Chondrocyte (in vitro differentiated cells): ENCODE measurements at places on chromosomes 16 and 17. TPM values are rescaled to one million over a fixed set of nuclear protein-coding genes. Genes with fewer than 3 reads are reported as not detected.

The KRT9 gene
- not detected in 3 replicates for total RNA-seq

DNA sequence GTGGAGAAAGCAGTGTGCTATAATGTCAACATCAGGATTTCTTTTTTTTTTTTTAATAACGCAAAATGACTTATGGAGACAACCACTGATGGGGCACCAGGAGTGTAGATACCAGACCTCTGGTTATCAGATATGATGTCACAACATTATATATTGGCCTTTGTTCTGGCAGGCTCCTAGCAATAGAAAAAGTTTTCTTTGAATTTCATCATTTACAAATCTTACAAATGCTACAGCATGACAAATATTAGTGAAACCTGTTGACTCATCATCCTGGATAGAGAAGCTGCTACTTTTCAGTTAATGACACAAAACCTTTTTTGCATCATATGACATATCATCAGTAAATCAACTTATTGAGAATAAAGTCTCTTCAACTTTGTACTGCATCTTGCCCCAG is 6.1 kb downstream of the THUMPD1 start:
- no peak for DNase-seq

DNA sequence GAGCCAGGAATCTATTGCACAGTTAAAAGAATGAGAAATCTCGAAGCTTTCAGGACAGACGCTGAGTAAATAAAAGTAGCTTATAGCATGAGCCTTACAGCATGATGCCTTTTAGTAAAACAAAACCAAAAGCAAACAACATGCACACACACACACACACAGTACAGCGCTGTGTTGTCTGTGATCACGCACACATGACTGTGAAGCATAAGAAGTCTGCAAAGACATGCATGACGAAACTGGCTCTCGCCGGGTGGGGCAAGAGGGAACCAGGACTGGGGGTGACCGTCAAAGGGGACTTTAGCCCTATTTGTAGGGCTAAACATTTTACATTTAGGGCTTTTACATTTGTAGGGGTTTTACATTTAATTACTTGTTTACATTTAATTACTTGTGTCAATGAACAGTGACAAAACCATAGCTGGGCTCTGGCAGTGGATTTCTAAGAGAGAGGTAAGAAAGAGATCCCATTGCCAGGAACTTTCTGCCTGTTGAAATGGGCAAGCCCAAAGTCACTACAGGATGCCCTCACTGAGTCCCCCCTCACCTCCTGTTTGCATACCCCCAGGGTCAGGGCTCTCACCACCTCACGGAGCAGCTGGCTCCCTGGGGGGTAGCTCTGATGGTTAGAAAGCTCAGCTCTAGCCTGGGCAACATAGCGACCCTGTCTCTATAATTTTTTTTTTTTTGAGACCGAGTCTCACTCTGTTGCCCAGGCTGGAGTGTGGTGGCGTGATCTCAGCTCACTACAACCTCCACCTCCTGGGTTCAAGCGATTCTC is 2.0 kb upstream of the TNFRSF13B start:
- no peak for DNase-seq

DNA sequence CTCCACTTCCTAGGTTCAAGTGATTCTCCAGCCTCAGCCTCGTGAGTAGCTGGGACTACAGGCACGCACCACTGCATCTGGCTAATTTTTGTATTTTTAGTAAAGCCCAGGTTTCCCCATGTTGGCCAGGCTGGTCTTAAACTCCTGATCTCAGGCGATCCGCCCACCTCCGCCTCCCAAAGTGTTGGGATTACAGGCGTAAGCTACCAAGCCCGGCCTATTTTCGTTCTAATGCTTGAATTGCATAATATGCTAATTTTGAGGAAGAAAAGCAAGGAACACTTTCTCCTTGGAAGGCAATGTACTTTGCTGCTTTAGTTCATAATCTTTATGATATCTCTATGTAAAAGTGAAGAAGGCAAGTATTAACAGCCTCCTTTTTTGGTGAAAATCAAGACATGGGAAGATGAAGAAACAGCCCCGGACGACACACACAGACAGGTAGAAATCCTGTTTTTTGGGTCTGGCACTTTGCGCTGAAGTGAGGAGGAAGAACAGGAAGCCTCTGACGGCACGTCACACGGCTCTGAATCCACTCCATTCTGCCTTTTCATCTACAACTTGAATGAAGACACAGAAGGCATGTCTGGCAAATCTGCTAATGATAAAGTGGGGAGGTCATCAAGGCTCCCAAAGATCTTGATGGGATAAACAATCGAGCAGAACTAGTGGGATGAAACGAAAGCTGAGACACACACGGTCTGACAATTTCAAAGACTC is 24.9 kb downstream of the VPS53 start:
- DNase-seq = no peak

DNA sequence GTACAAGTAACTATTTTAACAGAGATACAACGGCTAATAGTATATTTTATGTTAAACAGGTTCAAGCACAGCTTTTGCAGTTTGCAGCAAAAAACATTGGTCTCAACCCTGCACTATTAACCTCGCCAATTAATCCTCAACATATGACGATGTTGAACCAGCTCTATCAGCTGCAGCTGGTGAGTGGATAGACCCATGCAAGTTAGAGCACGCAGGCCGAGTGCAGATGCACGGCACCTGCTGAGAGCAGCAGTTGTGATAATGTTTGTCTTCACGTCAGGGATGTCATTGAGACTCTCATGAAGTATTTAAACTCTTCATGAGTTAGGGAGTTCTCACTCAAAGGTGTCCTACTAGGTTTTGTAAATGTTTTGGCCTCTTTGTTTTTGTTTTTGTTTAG is 45.6 kb downstream of the TMC6 start:
- DNase-seq = no peak

- DNase-seq = no peak
Measured at GRCh38 chr16:17269439-17269838, 201.3 kb downstream of the XYLT1 start.
